ENCODE measurements at places on chromosomes 3 and 15. TPM values are rescaled to one million over a fixed set of nuclear protein-coding genes. Genes with fewer than 3 reads are reported as not detected.

- no peak for DNase-seq
- no peak overlapping the region for H3K4me3 ChIP-seq
- no peaks in the 10 kb centered on the region for H3K27me3 ChIP-seq
- peaks cover 5% of the 10 kb centered on the region for H3K4me1 ChIP-seq
- H3K27ac ChIP-seq, result no peak overlapping the region
Measured at GRCh38 chr3:175398676-175399075, 539.5 kb downstream of the NAALADL2 start.

The SLC24A5 gene
- not detected for total RNA-seq

DNA sequence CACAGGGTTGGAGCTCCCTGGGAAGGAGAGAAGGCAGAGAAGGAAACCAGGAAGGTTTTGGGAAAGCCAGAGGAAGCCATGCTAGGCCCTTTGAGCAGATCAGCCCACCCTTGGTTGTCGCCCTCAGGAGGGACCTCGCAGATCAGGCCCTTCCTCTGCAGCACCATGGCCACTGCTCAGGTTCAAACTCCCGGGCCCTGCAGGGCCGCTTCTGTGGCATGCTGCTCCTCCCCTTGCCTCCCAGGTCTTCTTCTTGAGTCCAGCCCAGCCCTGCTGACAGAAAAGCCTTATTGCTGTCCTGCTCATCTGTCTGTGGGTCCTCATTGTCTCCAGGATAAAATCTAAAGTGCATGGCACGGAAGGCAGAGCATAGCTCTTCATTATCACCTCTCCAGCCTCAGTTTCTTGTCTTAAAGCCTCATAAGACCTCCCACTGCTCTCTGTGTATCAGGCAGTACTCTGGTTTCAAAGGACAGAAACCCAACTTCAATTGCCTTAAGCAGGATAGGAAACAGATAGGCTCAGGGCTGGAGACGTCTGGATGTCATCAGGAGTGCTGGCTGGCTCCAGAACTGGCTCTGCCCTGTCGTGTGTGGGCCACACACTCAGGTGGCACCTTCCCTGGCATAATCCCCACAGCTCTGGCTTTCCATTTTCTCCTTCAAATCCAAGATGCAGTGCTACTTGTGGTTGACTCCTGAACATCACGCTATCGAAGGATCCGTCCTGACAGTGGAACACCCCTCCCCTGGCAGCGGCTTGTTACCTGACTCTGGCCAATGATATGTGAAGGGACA, 118.5 kb downstream of the EEFSEC start:
- H3K4me3 ChIP-seq, result no peak overlapping the region
- DNase-seq, result no peak
- no peaks in the 10 kb centered on the region for H3K4me1 ChIP-seq
- no peak overlapping the region for H3K27ac ChIP-seq

DNA sequence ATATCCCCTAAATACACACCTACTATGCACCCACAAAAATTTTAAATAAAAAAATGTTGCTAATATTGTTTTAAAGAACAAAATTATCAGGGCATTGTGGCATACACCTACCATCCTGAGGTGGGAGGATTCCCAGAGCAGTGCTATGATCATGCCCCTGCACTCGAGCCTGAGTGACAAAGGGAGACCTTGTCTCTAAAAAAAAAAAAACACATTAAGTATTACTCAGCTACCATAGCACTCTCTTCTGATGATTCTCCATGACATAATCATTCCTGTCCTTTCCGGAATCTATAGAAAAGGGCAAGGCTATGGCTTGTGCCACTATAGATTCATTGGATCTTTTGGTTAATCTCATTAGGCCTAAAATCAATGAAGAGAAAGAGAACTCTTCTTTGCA, 77.4 kb downstream of the ACAP2 start:
- H3K36me3 ChIP-seq, result no peaks in the 10 kb centered on the region
- H3K27me3 ChIP-seq, result no peaks in the 10 kb centered on the region
- H3K27ac ChIP-seq, result no peak overlapping the region

DNA sequence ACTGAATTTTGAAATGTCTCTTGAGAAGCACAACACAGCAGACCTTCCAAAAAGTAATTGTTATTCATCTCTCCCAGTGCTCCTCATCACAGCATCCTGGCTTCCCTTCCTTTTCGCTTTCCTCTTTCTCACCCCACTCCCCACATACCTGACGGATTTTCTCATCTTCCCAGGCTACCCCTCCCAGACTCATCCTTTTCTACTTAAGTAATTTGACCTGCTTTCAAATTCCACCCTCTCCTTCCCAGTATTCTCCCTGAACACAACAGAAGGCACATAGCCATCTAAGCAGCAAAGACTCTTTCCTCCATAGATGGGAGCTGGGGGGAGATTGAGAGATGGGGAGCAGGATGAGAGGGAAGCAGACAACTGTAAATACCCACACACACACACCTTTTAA, 187.1 kb upstream of the STT3B start:
- no peaks in the 10 kb centered on the region for H3K4me1 ChIP-seq
- no peaks in the 10 kb centered on the region for H3K27me3 ChIP-seq
- DNase-seq, result no peak
- H3K4me3 ChIP-seq, result no peak overlapping the region
- no peaks in the 10 kb centered on the region for H3K36me3 ChIP-seq

The TP63 gene
- under 0.01 TPM for total RNA-seq

GRCh38 chr3:112327371-112327951, 5.5 kb upstream of the CD200 start:
- H3K4me3 ChIP-seq, result no peak overlapping the region
- H3K36me3 ChIP-seq, result no peaks in the 10 kb centered on the region
- no peak overlapping the region for H3K27ac ChIP-seq
- H3K27me3 ChIP-seq, result no peaks in the 10 kb centered on the region

- DNase-seq, result no peak
- no peak overlapping the region for H3K27ac ChIP-seq
- H3K4me1 ChIP-seq, result no peaks in the 10 kb centered on the region
- H3K4me3 ChIP-seq, result no peak overlapping the region
- H3K27me3 ChIP-seq, result no peaks in the 10 kb centered on the region
Measured at GRCh38 chr3:160928183-160928726, 172.2 kb downstream of the PPM1L start.

- no peak for DNase-seq
- no peak overlapping the region for H3K4me3 ChIP-seq
- H3K27me3 ChIP-seq, result no peaks in the 10 kb centered on the region
- no peak overlapping the region for H3K27ac ChIP-seq
Measured at GRCh38 chr3:12308517-12308916, 19.6 kb downstream of the PPARG start.

The IL5RA gene
- total RNA-seq, result 0.49 TPM

DNA sequence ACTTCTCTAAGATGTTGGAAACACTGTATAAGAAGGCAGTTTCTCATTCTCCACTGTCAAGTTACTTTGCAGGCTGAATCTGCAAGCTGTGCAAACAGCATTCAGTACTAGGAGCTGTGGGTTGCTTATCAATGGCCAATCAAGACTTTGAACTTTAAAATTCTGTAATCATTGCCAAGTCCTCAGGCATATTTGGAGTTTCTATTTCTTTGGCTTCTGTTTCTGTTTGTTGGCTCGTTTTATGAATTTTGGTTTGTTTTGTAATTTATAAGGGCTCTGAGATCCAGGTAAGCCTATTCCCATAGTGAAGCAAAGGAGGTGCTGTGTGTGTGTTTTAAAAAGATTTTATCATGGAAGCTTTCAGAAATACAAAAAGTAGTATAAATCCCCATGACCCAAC, 32.1 kb downstream of the TLNRD1 start:
- DNase-seq, result no peak
- no peaks in the 10 kb centered on the region for H3K36me3 ChIP-seq
- no peaks in the 10 kb centered on the region for H3K27me3 ChIP-seq
- H3K4me3 ChIP-seq, result no peak overlapping the region
- H3K27ac ChIP-seq, result no peak overlapping the region

The PPP2R3A gene
- 32.9 TPM for total RNA-seq

DNA sequence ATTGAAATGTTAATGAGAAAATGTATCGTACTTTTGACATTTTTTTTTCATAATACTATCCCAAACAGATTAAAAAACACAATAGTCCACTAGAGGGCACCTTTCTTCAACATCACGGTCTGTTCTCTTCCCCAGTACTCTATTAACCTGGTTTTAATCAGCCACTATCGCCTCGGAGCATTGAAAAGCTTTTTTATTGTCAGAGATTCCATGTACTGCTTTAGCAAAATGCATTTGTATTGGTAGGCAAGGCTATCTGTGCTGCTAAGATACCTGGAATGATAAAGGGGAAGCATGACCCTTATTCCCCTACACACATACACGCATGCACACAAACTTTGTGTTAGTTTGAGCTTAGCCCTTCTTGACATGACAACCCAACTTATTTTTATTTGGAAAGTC, 160.1 kb upstream of the IL12A start:
- no peaks in the 10 kb centered on the region for H3K36me3 ChIP-seq
- peak overlapping the region; percentile 57 for H3K27ac ChIP-seq
- no peaks in the 10 kb centered on the region for H3K27me3 ChIP-seq

The GABRR3 gene
- not detected for total RNA-seq

DNA sequence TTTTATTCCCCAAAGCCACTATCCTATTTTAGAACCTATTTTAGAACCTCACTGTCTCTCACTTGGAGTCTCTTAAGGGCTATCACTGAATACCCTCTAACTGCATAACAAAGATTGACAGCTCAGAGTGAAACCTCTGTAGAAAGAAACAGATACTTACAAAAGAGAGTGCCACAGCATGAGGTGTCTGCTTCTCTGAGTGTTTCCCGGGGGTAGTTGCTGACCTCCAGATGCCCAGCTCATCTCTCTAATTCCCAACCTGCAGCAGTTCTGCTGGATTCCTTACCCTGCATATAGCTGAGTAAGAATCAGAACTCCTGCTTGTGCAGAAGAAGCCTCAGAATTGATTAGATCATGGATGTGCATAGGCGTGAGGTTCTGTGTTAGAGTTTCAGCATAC, 34.5 kb downstream of the P3H2 start:
- H3K27me3 ChIP-seq, result no peaks in the 10 kb centered on the region
- H3K4me1 ChIP-seq, result no peaks in the 10 kb centered on the region
- no peaks in the 10 kb centered on the region for H3K36me3 ChIP-seq

- H3K27ac ChIP-seq, result no peak overlapping the region
- H3K27me3 ChIP-seq, result no peaks in the 10 kb centered on the region
- no peaks in the 10 kb centered on the region for H3K36me3 ChIP-seq
- H3K4me3 ChIP-seq, result no peak overlapping the region
Measured at GRCh38 chr3:37785736-37786135, 75.9 kb upstream of the CTDSPL start.

The NDUFB4 gene
- total RNA-seq, result 148 TPM

DNA sequence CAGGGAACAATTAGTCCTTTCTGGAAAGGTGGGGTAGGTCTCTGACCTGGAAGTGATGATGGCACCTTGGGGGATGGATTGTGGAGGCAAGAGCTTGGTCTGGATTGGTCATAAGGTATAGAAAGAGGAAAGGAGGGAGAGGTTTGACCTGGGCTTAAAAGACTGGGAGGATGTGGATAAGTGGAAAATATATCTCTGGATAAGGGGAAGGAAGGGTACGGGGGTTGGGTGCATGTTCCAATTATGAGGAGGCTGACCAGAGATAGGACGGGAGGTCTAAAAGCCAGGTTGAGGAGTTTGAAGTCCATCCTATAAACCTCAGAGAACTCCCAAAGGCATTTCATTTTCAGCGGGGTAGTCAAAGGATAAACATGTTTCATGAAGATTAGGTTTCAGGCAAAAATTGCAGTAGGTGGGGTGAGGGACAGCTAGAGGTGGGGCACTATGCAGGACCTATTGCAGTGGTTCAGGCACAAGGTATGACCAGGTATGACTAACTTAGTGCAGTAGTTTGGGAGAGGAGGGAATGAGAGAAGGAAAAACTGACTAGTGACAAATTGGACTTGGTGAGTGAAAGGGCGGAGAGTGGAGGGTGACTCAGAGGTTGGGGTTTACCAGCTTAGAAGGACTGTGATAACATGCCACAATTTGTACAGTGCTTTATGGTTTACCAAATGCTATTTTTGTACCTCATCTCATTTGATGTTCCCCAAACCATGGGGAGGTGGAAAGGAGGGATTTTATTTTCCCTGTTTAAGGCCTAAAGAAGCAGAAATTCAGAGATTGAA, 10.7 kb downstream of the PDE8A start:
- H3K27me3 ChIP-seq, result no peaks in the 10 kb centered on the region
- H3K27ac ChIP-seq, result no peak overlapping the region
- no peaks in the 10 kb centered on the region for H3K36me3 ChIP-seq

GRCh38 chr3:107797586-107797985, 274.8 kb downstream of the BBX start:
- no peak overlapping the region for H3K27ac ChIP-seq
- H3K4me1 ChIP-seq, result no peaks in the 10 kb centered on the region
- H3K27me3 ChIP-seq, result no peaks in the 10 kb centered on the region
- no peak overlapping the region for H3K4me3 ChIP-seq
- H3K36me3 ChIP-seq, result peaks cover 17% of the 10 kb centered on the region
- no peak for DNase-seq

DNA sequence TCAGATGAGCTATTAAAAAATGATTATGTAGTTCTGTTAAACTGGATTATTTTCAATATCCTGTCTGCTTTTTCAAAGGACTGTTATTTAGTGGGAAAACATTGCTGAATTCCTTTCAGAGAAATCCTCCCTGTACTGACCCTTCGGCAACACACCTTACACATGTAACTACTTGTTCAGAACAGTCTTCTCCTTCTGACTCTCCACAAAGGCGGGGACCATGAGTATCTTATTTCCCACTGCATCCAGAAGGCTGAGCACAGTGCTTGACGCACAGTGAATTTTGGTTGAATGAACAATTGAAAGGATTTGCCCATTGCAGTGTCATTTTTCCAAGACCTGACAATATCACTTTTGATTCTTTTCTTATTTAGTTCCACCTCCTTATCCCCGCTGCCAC, 23.1 kb upstream of the CFAP161 start:
- DNase-seq, result no peak
- H3K36me3 ChIP-seq, result no peaks in the 10 kb centered on the region
- H3K27me3 ChIP-seq, result no peaks in the 10 kb centered on the region
- H3K4me1 ChIP-seq, result no peaks in the 10 kb centered on the region
- H3K4me3 ChIP-seq, result no peak overlapping the region

- no peaks in the 10 kb centered on the region for H3K4me1 ChIP-seq
- no peak overlapping the region for H3K27ac ChIP-seq
- no peak overlapping the region for H3K4me3 ChIP-seq
- no peak for DNase-seq
Measured at GRCh38 chr3:25073423-25073822, 354.6 kb upstream of the RARB start.

The TMCO5A gene
- total RNA-seq, result not detected

The SPATA12 gene
- total RNA-seq, result not detected

The PIERCE2 gene
- 5.6 TPM for total RNA-seq

GRCh38 chr3:26058901-26059321, 269.0 kb downstream of the OXSM start:
- no peaks in the 10 kb centered on the region for H3K27me3 ChIP-seq
- peaks cover 16% of the 10 kb centered on the region for H3K4me1 ChIP-seq
- no peak overlapping the region for H3K4me3 ChIP-seq

The POC1A gene
- total RNA-seq, result 1.1 TPM

The ATR gene
- total RNA-seq, result 23.2 TPM

The ECE2 gene
- 2.9 TPM for total RNA-seq

Data from sigmoid colon (tissue), 7 donors.